ENCODE measurements at places on chromosomes 11 and 22.
A peak's percentile ranks its signal among the peaks of the same experiment; 100 is the strongest.

DNA sequence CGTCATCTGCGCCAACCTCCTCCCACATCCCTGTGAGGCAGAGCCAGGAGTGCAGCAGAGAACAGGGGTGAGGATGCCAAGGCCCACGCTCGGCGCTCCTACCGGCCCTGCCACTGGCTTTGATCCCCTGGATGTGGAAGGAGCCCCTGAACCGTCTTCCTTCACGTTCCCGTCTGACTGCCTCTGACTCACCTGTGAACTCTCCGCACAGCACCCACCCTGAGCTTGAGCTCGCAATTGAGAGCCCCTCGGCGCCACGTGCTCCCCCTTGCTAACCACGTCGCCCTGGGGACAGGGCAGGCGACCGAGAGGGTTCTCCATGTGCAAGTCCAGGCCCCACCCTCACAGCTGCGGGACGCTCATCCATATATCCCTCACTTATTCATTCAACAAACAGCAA lies 645.3 kb downstream of the BRD1 start:
- H3K27me3 ChIP-seq = no peaks in the 10 kb centered on the region
- H3K27ac ChIP-seq = no peak overlapping the region
- H3K4me3 ChIP-seq = no peak overlapping the region
- no peaks in the 10 kb centered on the region for H3K36me3 ChIP-seq
- H3K4me1 ChIP-seq = no peaks in the 10 kb centered on the region
- DNase-seq = peak; percentile 69

DNA sequence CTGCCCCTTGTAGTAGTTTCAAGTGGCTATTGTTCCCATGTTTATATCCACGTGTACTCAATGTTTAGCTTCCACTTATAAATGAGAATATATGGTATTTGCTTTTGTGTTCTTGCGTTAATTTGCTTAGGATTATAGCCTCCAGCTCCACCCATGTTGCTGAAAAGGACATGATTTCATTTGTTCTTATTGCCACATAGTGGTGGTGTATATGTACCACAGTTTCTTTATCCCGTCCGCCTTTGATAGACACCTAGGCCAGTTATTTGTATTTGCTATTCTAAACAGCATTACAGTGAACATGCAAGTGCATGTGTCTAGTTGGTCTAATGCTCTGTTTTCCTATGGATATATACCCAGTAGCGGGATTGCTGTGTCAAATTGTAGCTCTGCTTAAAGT lies 6.8 kb downstream of the OR51B2 start:
- no peaks in the 10 kb centered on the region for H3K27me3 ChIP-seq
- no peak overlapping the region for H3K4me3 ChIP-seq
- no peaks in the 10 kb centered on the region for H3K36me3 ChIP-seq
- H3K4me1 ChIP-seq = no peaks in the 10 kb centered on the region
- no peak overlapping the region for H3K27ac ChIP-seq

- no peak overlapping the region for H3K27ac ChIP-seq
- peaks cover 11% of the 10 kb centered on the region for H3K36me3 ChIP-seq
- no peak for DNase-seq
- H3K4me3 ChIP-seq = no peak overlapping the region
- no peaks in the 10 kb centered on the region for H3K27me3 ChIP-seq
Observed at GRCh38 chr11:96091476-96091875, 167.6 kb upstream of the MTMR2 start.

DNA sequence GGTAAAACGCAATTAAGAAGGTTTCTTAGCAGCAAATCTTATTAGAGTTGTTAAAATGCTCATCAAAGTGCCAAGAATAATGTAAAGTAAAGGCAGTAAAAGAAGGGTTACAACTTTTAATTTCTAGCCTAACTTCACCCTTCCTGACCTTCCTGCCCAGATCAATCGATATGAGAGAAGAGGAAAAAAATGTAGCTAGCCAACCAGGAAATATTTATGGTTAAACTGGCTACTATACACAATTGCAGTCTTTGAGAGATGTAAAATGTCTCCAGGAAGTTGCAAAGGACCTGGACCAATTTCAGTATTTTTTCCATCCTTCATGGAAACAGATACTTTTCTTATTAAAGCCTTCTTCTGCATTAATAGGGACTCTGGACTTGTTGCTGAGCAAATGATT lies 141.8 kb upstream of the CCDC90B start:
- DNase-seq = no peak
- no peaks in the 10 kb centered on the region for H3K36me3 ChIP-seq
- no peak overlapping the region for H3K27ac ChIP-seq
- H3K4me3 ChIP-seq = no peak overlapping the region
- no peaks in the 10 kb centered on the region for H3K4me1 ChIP-seq

GRCh38 chr22:35330258-35330861 lies 30.7 kb downstream of the TOM1 start:
- peaks cover 59% of the 10 kb centered on the region for H3K36me3 ChIP-seq
- no peaks in the 10 kb centered on the region for H3K27me3 ChIP-seq
- H3K4me1 ChIP-seq = peaks cover 37% of the 10 kb centered on the region
- H3K4me3 ChIP-seq = no peak overlapping the region
- peak; percentile 92 for DNase-seq
